Fibroblast of pulmonary artery (primary cell): ENCODE measurements at places on chromosomes 4 and X.

DNA sequence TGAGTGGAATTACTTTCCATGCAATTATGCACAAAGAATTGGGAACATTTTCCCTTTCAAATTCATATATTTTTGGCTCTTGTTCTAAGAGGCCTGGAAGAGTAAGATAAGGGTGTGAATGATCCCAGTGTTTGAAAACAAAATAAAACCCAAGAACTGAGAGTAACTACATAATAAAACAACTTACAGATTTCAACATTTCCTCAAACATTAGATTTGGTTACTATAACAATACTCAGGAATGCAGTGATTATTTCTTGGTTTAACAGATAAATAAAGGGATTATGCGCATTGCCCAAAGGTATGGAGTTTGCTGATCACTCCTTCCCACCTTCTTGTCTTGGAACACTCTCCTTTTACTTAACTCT is 292.5 kb downstream of the CAMK2D start:
- DNase-seq, result peak; percentile 88

DNA sequence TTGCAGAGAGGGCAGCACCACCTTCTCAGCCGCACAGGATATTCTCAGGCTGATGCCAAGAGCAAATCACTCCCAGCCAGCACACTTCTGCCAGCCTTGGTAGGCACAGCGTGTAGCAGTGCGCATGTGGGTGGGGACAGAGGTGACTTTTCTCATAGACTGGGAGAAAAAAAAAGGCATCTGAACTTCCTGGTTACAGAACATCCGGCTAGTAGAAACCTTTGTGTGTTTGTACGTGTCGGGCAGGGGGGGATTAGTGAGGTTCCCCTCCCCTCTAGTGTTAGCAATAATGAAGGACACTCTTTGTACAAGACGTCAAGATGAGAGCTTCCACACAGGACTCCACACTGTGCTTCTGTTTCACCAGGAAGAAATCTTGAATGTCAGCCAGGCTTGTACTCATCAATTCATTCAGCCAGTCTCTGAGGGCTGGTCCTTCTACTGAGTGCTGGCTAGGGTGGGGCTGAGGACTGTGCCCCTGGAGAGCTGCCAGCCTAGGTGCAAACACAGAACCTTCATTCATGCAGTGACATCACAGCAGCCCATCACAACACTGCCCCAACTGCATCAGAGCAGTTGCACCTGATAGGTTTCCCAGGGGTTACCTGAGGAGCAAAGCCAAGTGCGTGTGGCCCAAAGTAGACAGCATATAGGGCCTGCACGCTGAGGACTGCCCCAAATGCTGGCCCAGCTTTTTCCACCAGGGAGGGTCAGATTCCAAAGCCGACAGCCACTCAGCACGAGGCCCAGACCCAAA is 34.7 kb downstream of the SLC25A5 start:
- peak; percentile 31 for DNase-seq

DNA sequence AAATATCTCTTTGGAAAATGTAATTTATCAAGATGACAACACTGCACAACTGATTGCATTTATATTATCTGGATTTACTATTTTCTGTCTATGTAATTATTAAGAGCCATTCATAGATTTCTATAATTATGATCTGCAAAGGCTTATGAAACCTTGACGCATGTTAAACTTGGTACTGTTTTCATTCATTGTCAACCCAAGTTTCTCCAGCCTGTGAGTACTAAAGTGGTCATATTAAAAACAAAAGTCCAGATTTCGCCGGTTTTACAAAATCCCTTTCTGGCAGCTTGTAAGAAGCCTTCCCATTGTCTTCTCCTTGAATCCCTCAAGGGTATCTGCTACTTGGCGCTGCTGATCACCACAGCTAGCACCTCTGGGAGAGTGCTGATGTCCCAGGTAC is 19.7 kb upstream of the GRPR start:
- no peak for DNase-seq

DNA sequence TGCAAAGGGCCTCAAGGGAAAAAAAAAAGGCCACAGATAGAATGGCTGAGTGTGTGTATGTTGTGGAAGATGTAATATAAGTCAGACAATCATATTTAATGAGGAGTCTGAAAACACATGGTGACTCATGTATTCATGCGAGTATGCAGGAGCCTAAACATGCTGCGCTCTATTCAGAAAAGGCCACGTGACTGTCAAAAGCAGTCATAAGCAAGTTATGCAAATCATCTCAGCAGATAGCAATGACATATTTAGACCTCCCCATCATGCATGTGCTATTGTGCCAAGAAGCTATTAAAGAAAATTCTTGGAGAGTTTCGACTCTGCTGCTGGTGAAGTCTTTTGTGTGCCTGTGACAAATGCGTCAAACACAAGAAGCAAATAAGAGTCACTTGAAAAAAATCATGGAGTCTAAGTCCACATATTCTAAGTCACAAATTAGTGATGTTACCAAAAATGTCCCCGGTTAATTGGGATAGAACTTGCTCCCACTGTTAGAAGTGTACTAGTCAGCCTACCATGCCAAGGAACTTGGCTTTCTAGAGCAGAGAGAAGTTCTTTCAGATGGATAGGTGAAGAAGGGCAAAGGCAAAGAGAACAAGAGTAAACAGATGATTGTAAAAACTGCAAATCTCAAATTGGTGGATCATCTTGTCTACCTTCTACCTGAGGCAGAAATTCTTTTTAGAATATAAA is 5.0 kb downstream of the LNX1 start:
- peak; percentile 95 for DNase-seq
